NCI-H1436 (cell line): ENCODE measurements at places on chromosomes 5 and 9.

- no peak for DNase-seq
Observed at GRCh38 chr5:156531199-156531598, 204.2 kb downstream of the SGCD start.

DNA sequence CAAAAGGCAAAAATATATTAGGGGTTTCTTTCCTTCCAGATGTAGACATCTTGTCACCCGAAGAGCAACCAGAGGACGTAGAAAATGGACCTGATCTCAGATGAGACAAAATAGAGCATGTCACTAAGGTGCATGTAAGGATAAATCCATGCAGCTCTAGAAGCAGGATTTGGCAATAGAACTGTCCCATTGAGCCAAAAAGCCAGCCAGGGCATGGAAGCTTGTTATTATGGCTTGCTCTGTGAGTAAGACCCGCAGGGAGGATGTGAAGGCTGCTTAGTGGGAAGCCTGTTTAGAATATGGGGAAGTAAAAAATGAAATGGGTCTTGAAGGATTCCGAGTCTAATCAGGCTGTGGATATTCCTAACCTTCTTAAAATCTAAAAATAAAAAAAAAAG, 165.6 kb upstream of the MPDZ start:
- DNase-seq = no peak

DNA sequence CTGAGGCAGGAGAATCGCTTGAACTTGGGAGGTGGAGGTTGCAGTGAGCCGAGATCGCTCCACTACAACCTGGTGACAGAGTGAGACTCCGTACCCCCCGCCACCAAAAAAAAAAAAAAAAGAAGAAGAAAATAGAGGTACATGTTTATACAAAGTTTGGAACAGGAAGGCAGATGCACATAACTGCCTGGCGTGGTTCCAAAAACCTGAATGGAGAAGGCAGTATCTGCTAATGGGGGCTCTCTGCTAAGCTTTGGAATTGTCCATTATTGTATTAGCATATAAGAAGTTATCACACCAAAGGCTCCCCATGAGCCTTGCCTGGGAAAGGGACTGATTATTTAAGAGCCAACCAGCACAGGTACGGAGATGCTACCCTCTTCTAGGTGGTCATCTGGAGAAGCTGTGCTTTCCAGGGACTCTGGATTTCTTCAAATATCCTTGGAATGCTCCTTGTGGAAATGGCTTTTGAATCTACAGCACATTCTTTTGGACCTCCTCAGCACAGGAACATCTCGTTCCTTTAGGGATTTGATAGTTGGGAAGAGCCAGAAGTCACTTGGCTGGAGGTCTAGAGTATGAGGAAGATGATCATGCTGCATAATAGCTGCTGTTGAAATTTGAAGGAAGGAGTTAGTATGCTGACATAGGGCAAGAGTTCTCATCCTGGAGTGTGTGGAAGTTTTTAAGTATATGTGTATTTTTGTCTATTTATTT, 42.5 kb upstream of the ABCA1 start:
- DNase-seq = no peak

- no peak for DNase-seq
Observed at GRCh38 chr5:2738700-2739359, 12.6 kb downstream of the IRX2 start.

DNA sequence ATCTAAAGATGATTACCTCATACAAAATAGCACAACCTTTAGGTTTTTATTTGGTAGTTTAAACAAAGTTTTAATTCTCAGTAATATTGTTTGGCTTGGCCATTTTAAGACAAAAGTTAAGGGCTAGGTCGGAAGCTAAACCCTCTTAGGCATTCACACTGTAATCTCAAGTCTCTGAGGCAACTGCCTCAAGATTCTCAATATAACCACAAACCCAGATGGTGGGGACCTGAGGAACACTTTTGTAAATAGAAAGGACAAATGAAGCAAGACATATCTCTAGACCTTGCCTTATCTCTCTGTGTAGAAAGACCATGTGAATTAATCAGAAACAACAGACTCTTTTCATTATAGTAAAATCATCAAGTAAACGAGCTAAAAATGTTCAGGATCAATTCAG, 500.2 kb upstream of the CDH6 start:
- DNase-seq = no peak

GRCh38 chr5:152309926-152310450, 95.1 kb downstream of the NMUR2 start:
- DNase-seq = no peak

DNA sequence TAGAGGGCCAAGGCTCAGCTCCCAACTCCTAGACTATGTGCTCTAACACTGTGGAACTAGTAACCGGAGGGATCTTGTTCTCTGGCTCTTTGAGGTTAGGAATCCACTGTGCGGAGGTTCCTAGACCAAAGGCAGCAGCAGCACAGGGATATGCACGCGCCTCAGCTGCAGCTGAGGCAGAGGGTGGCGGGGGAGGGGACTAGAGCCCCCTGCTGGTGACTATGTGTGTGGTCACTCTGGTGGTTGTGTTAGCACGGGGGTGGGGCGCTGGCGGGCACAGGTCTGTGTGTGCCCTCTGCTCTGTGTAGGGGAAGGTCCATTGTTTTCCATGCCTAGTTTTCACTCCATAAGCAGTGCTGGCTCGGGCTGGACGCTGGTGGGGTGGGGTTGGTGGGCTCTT, 458.0 kb upstream of the IZUMO3 start:
- no peak for DNase-seq

DNA sequence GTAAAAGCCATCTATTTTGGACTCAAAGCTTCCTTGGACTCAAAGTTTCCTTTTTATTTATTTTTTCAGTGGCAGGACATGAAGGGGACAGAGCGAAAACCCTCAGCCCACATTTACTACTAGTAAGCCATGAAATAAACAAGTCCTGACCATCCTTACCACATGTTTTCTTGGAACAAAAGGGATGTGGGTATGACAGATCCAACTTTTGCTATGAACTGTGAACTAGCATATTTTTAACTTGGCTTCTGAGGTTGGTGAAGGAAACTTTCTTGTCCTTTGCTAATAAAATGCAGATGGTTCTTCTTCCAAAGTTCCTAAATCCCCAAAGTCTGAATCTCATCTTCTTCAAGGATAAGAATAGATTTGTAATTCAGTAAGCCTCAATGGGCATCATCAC, 122.7 kb upstream of the TNC start:
- no peak for DNase-seq

GRCh38 chr5:154191467-154192261, 1.1 kb downstream of the GALNT10 start:
- DNase-seq = no peak

DNA sequence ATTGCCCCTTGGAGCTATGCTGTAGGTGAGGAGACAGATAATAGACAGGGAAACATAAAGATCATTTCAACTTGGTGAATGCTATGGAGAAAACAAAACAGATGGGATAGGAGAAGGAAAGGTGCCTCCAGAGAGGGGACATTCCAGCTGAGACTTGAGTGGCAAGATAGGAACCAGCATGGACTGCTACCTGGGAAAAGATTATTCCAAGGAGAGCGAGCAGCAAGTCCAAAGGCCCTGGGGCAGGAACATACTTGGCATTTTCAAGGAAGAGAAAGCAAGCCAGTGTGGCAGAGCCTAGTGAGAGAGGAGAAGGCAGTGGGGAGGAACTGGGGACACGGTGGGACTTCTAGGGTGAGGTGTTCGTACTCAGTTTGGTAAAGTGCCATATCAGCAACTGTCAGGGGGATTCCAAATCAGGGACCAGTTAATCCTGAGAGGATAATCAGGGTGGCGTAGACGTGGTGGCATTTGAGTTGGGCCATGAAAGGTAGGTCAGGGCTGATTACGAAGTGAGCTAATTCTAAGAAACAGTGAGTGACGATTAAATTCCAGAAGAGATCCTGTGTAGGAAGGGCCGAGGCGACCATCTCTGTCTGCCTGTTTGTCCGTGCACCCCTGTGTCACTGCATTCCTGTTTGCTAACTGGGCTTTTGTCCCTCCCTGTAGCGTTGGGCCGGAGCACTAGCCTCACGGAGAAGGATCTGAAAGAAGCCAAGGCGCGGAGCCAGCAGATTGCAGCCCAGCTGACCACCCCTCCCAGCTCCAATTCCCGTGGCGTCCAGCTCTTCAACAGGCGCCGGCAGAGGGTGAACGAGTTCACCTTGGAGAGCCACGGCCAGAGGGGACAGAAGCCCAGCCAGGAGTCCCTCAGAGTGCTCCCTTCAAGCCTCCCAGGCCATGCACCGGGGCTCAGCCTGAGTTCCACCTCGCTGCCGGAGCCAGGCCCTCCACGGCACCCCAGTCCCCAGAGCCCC, 7.1 kb downstream of the SYNPO start:
- DNase-seq = no peak

DNA sequence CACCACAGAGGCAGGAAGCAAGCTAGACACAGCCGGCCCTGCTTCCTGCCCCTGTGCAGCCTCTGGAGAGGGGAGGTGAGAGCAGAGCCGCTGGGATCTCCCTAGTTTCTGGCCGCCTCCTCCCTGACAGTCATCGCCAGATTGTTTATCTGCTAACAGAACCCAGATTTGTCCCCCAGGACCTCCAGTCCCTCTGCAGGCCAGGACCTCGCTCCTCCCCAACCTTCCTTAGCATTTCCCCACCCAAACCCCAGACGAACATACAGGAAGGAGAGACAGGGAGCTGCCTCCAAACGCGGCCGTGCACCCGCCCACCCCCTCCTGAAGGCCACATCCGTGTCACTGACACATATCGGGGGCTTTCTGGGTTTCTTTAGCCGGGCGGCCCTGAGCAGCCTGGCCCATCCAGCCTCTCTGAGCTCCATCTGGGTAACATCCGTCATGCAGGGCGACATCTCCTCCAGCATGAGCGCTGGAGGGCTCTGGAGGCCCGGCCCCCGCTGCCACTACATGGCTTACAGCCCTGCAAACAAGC, 47.5 kb downstream of the DBH start:
- DNase-seq = no peak

- DNase-seq = no peak
Observed at GRCh38 chr9:14782286-14783051, 59.9 kb upstream of the CER1 start.

DNA sequence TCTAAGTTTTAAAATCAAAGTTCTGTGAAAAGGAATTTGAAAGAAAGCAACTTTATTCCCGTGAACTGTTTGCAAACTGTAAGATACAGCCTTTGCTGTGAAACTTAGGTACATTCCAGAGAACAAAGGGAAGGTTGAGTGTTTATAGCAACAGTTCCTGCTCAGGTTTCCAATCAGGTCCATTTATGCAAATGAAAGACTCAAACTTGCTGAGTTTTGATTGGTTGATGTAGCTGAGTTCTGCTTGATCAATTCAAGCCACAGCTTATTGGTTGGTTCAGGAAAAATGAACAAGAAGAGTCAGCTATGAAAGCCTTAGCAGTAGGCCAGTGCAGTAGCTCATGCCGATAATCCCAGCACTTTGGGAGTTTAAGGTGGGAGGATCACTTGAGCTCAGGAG, 37.9 kb downstream of the SLC27A6 start:
- no peak for DNase-seq

DNA sequence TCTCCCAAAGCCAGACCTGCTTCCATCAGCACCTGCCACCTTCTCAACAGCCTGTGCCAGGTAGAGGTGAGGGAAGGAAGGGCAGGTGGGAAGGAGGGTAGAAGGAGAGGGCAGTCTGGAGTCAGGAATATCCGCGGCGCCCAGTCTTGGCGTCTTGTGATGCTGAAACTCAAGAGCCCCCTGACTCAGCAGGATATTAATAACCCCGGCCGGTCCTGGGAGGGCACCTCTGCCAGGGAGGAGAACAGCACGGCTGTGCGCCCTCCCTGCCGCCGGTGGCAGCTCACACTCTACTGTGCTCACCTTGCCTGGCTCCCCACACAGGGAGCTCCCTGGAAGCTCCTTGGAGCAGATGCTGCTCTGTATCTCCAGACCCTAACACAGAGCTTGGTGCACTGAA, 11.6 kb upstream of the NTNG2 start:
- DNase-seq = no peak

DNA sequence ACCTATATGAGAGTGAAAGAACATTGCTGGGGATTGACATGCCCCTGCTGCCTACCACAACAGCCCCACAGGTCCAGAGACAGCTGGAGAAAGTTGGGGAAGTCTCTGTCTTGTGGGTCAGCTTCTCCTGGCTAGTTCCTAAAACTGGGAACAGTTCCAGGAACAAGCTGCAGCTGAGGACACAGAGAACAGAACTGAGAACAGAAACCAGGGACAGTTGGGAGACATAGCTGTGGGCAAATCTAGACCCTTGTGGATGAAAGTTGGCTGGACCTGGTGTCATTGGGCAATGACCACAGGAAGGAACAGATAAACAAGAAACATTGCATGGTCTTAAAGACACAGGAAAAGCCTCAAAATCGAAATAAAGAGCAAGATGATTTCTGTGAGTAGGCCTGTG, 58.3 kb upstream of the MOCS2 start:
- DNase-seq = no peak

DNA sequence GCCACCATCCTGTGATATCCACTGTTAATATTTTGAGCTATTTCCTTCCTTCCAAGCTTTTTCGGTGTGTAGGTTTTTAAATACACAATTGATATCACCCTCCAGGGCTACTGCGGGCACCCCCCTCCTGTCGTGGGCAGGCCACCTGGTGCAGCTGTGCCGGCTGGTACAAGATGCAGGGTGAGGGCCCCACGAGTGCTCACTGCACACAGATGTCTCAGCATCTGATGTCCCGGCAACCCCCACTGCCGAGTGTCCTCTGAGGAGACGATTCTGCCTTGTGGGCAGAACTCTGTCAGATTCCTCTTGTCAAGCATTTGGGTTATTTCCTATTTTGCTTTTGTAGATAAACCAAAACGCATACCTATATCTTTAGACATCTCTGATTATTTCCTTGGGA, 25.1 kb downstream of the CACNA1B start:
- no peak for DNase-seq

DNA sequence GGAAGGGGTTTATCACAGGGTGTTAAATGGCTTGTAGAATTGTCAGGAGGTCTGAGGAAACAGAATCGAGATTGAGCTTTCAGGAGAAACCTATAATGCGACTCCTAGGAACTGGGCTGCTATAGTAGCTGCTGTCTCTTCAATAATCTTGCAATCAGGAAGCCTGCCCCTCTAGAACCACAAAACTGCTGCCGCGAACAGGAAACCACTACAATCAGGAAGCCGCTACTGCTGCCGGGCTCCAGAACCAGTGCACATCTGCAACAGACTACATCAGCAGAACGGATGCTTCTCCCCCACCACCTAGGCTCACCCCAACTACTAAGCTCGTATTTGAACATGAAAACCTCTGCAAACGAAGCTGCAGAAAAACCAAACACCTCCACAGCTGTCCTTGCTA, 31.6 kb downstream of the TNFSF8 start:
- no peak for DNase-seq

- DNase-seq = no peak
Observed at GRCh38 chr9:83699615-83700014, 8.1 kb downstream of the UBQLN1 start.

- no peak for DNase-seq
Observed at GRCh38 chr5:102902135-102902448, 147.0 kb downstream of the PAM start.

GRCh38 chr5:40521108-40521785, 158.5 kb upstream of the PTGER4 start:
- no peak for DNase-seq

- DNase-seq = no peak
Observed at GRCh38 chr9:93308158-93308602, 124.2 kb downstream of the WNK2 start.

DNA sequence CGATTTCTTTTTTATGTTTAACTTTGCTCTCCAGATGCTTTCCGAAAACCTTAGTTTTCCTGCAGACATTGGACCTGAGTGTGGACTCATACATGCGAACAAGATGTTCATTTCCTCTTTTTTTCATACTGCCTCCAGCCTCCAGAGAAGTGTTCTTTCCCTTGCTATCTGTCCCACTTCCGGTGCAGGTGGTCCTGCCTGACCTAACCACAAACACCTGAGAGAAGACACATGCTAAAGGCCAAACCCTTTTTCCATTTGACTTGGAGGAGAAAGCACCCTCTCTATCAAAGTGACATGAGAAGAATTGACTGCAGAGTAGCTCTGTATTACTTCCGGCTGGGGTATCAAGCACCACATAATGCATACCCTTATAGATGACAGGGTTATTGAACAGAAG, 334.0 kb downstream of the ARHGEF28 start:
- DNase-seq = peak; percentile 54
